Fibroblast of mammary gland (primary cell): ENCODE measurements at places on chromosomes 3 and 15.

DNA sequence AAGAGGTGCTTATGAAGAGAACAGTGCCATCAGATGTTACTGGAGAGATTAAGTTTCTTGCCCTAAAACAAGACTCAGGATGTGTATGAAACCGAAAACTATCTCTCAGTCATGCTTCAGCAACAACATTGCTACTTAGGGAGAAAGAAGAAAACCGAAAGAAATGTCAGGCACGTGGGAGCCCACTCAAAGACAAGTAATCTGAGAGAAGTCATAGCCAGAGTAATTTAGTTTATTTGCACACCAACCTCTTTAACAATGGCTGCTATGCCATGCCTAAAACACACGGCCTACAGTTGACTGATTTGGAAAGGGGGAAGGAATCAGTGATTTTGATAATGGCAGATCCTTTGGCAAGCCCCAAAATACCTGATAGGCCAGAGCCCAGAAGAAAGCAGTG, 162.9 kb downstream of the TIGIT start:
- DNase-seq, result no peak

- DNase-seq, result peak; percentile 69
Observed at GRCh38 chr3:190384309-190384756, 3.6 kb upstream of the CLDN16 start.

- DNase-seq, result no peak
Observed at GRCh38 chr3:173001622-173002021, 139.4 kb downstream of the SPATA16 start.

GRCh38 chr3:18252578-18252977, 172.6 kb downstream of the SATB1 start:
- no peak for DNase-seq
